ENCODE measurements at places on chromosomes 6 and 20. TPM values are rescaled to one million over a fixed set of nuclear protein-coding genes. Genes with fewer than 3 reads are reported as not detected.
A peak's percentile ranks its signal among the peaks of the same experiment; 100 is the strongest.

The PGC gene
- not detected for total RNA-seq

DNA sequence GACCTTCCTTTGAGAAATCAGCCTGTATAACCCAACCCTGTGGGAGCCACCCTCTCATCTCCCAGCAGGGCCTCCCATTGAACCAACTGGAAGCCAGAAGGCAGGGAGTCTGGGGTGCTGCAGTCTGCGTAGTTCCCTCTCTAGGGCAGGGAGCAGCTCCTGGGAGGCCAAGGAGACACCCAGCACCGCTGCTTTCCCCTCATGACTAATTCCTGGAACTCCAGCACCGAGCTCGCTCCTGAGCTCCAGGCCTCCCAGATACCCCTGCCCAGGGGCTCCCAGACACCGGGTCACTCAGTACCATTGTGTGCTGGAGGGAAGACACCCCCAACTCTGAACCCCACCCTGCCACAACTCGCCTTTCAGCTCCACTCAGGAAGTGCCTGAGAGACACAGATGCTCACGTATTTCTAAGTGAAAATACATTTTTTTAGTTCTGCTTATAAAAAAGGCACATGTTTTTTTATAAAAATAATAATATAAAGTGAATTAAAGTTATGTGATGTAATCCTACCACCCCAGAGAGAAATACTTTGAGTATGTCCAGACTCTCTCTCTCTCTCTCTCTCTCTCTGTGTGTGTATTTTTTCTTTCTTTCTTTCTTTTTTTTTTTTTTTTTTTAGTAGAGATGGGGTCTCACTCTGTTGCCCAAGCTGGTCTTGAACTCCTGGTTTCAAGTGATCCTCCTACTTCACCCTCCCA lies 17.5 kb downstream of the PIM1 start:
- no peak for DNase-seq

The C6orf120 gene
- total RNA-seq = 24.3 TPM

DNA sequence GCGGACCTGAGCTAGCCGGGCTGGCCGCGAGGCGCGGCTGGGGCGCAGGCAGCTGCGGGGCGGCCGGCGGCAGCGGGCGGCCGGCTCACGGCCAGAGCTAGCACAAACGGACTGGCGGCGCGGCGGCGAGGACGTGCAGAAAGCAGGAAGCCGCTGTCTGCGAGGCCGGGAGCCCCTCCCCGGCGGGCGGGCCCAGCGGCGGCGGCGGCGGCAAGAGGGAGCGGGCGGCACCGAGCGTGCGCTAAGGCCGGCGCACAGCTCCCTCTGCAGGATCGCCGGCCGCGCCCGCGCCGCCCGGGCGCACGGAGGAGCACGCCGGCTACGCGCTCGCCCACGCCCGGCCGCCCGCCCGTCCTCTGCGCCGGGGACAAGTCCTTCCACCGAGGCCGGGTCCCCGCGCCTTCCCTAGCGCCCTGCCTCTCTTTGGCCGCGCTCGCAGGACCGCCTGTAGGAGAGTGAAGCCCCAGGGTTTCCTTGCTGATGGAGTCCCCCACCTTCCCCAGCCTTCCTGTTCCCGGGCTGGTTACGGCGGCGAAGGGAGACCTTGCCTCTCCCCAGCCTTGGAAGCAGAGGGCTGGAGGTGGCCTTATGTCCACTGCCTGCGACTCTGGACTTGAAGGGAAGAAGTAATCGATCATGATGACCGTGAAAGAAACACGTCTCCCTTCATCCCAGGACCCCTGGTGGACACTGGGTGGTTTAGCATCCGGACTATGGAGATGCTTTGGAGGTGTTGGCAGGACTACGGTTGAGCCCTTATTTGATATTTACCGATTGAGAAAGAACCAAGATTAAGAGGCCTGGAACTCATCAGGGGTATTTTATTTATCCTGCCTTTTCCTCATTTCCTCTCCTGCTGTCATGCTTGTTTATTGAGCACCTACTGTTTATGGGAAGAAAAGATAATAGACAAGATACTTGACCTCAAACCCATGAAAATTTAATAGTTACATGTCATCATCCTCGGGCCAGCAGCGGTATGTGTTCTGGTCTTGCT lies at the start of gene PREP:
TSS of gene PREP (minus strand) at position 144 of the 997 bp plus-strand sequence. CDS start 191 bp downstream, outside the sequence.
- peak; percentile 75 for DNase-seq

DNA sequence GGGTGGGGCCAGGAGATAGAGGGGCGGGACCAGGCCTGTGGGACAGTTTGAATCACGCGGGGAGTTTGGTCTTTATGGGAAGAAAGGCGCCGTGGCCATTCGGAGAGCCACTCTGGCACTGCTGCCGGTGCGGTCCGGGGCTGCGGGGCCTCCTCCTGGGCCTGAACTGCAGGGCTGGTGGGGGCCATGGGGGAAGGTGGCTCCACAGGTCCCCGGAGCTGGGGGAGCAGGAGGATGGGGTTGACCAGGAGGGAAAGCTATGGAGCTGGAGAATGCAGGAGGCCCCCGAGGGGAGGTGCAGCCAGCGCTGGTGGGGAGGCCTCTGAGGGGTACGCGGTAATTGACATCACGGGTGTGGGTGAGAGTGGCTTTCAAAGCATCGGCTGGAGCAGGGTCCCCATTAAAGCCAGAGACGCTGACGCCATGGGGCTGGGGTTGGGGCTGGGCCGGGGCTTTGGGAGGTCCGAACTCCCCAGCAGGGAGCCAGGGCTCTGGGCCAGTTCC lies 1.8 kb upstream of the BHLHE23 start:
- no peak for DNase-seq

- no peak for DNase-seq
Observed at GRCh38 chr20:11296221-11296620, 621.5 kb upstream of the BTBD3 start.

The SLC22A7 gene
- total RNA-seq = 0.31 TPM

- DNase-seq = peak; percentile 61
Observed at GRCh38 chr6:43454696-43455530, 435 bp downstream of the DLK2 start.

- DNase-seq = no peak
Observed at GRCh38 chr6:49764571-49765236, 20.5 kb upstream of the CRISP3 start.

The GFRA4 gene
- not detected for total RNA-seq

- DNase-seq = no peak
Observed at GRCh38 chr6:127022302-127022701, 96.2 kb upstream of the RSPO3 start.

GRCh38 chr6:45479834-45480751 lies 102.4 kb upstream of the SUPT3H start:
- no peak for DNase-seq
